ENCODE measurements at places on chromosomes 2 and 18.

DNA sequence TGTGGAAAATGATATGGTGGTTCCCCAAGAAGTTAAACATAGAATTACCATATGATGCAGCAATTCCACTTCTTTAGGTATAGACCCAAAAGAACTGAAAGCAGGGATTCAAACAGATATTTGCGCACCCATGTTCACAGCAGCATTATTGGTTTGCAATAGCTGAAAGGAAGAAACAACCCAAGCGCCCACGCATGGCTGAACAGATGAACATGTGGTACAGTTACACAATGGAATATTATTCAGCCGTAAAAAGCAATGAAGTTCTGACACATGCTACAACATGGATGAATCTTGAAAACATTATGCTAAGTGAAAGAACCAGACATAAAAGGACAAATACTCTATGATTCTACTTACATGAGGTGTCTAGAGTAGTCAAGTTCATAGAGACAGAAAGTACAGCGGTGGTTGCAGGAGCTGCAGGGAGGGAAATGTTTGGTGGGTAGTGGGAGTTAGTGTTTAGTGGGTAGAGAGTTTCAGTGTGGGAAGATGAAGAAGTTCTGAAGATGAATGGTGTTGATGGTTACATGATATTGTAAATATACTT, 26.7 kb upstream of the ASPRV1 start:
- DNase-seq: no peak

GRCh38 chr2:23862716-23863426, 64.1 kb downstream of the ATAD2B start:
- no peak for DNase-seq

DNA sequence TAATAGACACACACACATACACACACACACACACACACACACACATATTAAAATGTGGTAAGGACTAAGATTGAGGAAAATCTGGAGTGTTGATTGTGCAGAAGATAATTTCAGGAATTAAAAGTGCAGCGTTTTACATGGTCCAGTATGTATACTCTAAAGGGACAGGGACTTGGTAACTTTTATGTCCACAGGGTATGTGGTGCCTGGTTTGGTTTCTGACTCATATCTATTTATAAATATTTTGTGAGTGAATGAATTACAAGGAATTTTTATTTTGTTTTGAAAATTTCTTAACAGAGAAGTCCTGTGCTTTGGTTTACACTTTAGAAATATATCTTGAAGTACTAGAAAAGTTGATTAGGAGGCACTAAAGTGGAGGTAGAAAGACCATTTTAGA, 287.7 kb upstream of the NXPH2 start:
- no peak for DNase-seq

- no peak for DNase-seq
These were observed 74.3 kb upstream of the NPAS2 start for GRCh38 chr2:100745604-100746003.

DNA sequence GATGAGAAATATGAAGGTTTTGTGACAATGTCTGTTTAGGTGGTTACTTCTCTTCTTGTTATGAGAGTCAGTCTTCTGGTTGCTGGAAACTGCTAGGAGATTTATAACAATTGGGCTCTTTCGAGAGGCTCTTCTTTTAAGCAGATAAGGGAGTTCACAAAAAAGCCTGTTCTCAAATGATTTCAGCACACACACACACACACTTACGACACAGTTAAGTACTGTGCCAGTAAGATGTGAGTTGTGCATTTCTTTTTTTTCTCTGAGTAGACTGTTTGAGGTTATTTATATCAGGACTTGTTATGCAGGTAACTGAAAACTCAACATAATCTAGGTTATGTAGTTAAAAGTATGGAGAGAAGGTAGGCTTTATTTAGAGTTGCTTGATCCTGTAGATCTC, 49.8 kb downstream of the MSH2 start:
- no peak for DNase-seq

- DNase-seq: no peak
These were observed at the start of gene AGAP1 for GRCh38 chr2:235493775-235494715. Gene AGAP1 (plus strand): TSS chr2:235494043.

DNA sequence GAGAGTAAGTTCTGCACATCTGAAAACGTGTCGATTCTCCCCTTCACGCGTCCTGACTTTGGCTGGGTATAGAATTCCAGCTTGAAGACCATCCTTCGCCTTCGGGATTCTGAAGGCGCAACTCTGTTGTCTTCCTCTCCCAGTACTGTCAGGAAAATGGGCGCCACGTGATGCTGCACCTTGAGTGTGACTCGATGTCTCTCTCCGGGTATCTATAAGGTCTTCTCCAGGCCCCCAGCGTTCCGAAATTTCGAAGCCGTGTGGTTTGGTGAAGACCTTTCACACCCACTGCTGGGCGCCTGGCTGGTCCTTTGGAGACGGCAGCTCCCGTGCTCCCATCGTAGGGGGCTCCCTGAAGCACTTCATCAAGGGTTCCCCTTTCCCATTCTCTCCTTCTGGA, 203.7 kb downstream of the HDAC4 start:
- no peak for DNase-seq

DNA sequence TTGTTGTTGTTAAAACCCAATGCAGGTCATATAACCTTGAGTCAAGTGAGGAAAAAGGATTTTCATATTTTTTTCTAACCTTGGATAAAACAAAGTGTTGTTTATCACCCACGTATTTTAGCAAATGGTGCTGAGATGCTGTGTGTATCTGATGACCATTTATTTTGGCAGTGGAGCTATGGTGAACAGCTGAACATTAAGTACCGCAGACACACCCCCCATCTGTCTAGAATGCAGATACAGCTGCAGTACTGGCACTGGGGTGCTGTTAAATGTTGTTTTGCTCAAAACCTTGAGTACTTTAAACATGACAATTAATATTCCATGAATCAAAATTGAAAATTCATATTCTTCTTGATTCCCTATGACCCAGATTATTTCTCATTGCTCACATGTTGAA, 773.3 kb upstream of the SLC39A10 start:
- DNase-seq: no peak

DNA sequence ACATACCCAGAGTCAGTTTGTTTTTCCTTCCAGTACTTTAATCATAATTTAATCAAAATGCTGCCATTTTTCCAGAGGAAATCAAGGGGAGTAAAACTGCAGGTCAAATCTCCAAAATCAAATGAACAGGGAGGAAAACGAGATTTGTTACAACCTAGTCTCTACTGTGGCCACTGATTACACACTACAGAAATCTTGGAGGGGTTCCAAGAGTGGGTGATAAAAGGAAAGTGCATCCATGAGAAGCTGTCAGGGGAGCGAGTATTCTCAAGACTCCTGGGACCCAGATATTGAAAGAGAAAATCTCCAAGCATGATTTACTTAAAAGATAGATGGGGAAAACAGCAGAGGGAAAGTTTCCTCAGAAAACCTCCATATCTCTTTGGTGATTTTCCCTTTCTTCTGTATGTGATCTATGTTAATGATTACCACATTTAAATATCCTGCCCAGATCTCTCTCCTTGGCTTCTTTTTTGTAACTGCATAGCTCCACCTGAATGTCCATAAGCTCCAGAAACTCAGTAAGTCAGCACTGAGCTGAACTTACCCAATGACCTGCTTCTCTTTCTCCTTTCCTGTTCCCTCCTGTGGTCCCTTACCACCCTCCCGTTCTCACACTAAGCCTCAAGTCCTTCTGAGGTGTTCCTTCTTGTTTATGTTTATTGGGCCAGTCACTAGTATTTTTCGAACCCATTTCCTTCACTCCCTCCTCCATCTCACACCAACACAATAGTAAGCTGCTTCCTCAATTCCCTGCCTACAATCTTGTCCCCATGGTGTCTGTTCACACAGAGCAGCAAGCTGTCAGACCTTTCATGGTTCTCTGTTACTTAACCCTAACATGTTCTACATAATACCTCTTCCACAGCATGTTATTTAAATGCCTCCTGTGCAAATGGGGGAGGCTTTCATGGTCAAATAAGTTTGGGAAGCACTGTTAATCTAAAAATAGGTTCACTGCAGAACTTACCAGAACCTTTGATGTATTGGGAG, 73.9 kb upstream of the TWSG1 start:
- no peak for DNase-seq

DNA sequence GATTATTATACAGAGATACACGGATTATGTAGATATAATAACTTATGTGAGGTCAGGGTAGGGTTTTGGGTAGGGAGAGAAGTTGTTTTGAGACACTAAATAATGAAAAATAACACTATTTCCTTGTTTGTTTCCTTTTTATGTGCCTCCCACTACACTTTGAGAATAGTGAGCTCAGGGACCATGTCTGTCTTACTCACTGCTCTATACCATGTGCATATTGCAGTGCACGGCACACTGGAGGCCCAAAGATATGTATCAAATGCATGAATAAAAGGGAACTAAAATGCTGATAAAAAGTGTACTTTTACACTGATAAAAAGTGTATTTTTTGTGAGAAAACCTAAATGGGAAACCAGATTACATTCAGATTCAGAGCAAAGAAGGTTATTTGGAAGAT, 151.4 kb upstream of the NABP1 start:
- no peak for DNase-seq

DNA sequence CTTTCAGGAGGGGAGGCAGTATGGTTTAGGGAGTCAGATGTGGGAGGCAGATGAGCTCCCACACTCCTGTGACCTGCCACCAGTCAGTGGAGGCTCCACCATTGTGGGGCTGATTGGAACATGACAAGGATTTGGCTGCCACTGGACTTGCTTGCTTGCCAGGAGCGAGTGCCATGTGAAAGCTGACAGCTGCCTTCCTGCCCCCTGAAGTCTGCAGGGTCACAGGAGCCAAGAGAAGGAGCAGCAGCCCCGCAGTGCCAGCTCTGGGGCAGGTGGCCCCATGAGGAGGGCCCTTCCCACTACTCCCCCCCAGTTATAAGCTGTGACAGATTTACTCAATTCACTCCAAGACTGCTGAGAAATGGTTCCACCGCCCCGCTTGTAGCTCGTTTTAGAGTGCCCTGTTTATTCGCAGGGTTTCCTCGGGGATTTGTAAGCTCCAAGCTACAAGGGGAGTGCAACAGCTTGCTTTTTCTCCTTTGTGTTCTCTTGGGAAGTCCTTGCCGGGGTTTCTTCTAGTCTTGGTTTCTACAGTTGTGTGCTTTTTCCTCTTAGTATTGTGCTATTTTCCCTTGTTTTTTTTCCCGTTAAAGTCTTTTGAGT, 414.3 kb downstream of the MEIS1 start:
- DNase-seq: no peak

- no peak for DNase-seq
These were observed 344.6 kb upstream of the ACVR2A start for GRCh38 chr2:147500229-147500628.

GRCh38 chr2:103660519-103660918, 898.7 kb downstream of the TMEM182 start:
- no peak for DNase-seq

DNA sequence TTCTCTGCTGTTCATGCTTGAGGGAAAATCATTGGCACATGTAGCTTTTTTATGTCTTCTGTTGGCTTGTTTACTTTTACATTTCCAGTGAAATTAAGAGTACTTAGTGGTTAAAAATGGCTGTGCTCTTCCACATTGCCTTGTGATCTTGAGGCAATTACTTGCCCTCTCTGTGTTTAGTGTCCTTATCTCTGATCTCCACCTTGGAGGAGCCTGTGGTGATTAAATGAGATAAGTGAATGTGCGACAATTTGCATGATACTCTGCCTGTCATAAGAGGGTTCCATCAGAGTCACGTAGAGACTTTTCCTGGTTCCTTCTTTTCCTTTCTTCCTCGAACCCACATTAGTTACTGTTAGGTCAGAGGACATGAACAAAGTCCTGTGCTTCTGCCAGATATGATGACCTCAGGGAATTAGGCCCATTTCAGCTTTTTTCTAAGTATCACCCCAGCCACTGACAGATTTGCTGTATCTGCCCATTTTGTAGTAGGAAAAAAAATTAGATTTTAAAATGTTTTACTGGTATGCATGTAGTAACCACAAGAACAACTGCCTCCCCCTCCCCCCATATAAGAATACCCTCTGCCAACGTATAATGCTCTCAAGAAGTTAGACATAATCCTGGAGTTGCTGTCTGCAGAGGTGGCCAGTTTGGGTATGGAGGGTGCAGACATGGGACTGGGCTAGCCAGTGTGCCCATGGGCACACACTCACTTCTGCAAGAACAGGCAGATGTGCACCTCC, 51.9 kb downstream of the TET3 start:
- no peak for DNase-seq

GRCh38 chr2:238925281-238925680, 77.4 kb downstream of the TWIST2 start:
- no peak for DNase-seq

DNA sequence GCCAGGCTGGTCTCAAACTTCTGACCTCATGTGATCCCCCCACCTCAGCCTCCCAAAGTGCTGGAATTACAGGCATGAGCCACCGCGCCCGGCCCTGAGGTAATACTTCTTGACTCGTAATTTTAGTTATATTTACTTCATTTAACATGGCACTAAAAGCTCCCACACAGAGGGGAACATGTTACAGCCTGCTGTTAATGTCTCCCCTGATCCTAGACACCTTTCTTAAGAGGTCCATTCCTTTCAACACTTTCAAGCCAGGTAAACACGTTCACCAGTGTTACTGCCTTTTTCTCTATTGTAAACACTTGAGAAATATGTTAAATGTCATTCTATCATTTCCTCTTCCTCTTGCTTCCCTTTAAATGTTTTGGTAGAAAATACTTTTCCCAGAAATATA, 161.4 kb downstream of the METTL4 start:
- DNase-seq: no peak

All from stimulated activated CD8-positive, alpha-beta memory T cell treated with anti-CD3 and anti-CD28 coated beads, Interleukin-15, amount 100 ng/mL, for 1 hour (primary cell).